ENCODE measurements at places on chromosomes 3 and 15.

- no peak for DNase-seq
Measured at GRCh38 chr3:187230011-187230410, 32.7 kb downstream of the RTP1 start.

DNA sequence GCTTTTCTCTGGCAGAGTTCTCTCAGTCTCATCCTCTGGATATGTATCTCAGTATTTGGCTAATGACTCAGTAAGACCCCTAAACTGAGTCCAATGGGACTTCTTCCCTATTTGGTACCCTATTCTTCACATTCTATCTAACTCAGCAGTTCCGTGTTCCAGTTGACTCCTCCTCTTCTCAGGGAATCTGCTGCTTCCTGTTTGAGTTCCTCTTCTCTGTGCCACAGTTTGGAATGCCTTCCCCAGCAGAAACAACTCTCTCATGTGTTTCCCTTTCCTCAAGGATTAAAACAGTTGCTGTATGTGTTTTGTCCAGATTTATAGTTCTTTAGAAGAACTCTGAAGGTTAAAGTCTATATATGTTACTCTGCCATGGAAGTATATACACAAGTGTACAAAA, 344.0 kb upstream of the RARB start:
- DNase-seq, result no peak

DNA sequence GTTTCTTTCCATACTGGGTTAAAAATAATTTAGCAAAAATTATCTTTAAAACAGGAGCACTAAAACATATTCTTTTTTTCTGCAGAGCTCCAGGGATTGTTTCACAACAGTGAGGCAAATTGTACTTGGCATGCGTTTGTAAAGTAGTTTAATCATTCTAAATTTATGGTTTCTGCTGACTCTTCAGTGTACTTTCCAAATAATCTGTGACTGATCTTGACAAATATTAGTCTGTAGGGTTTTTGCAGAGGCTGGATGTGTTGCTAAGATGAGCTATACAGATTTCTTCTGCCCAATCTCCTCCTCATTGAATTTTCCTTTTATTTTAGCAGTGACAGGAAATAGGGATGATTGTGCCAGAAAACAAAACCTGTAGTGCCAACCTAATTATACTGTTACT, 328.0 kb upstream of the MANF start:
- DNase-seq, result no peak

DNA sequence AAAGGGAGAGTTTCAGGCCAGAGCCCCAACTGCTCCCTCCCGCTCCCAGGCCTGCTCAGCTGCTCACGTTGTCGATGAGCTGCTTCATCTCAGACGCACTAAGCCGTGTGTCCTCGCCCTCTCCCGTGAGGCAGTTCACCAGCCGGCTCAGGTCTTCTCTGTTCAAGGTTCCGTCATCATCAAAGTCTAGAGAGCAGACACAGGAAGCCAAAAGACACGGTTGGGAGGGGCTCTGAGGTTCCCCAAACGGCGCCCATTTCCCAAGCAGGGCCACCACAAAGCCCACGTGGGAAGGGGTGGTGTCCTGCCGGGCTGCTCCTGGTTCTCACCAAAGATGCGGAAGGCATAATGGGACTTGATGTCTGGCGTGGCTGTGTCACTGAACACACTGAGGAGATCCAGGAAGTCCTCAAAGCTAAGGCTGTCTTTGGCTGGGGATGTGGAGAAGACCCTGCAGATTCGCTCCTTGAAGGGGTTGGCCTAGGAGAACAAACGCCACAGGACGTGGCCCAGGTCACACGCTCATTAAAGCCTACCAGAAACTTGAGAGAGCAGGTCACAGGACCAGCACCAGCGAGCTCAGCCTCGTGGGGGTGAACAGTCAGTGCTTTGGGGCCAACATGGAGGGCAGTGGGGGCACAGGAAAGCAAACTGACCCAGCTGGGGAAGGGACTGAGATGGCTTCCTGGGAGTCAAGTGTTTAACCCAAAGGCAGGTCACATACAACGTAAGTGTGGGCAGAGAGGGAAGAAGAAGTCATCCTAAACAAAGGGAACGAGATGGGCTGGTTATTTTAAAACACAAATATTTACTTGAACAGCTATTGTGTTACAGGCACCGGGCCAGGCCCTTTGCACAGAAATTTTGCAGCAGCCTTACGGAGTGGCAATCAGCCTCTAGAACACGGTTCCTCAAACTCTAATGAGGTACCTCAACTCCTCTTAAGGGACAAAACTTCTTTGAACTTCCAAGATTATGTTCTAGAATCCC, 2.4 kb downstream of the CIB1 start:
- DNase-seq, result no peak

DNA sequence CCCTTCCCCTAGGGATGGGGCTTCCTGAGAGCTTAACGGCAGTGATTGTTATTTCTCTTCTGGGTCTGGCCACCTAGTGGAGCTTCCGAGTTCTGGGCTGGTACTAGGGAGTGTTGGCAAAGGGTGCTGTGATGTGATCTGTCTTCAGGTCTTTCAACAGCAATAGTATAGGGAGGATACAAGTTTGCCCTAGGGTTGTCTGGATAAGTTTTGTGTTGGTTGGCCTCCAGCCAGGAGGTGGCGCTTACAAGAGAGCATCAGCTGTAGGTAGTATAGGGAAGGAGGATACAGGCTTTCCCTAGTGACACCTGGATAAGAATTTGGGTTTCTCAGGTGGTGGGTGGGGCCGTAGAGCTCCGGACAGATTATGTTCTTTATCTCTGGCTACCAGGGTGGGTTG, 19.2 kb upstream of the CPOX start:
- DNase-seq, result no peak

Data from skeletal muscle cell (primary cell).